ENCODE measurements at places on chromosomes 2 and 18.

- no peak for DNase-seq
Observed at GRCh38 chr18:35050705-35051195, 9.5 kb downstream of the MAPRE2 start.

GRCh38 chr2:37857575-37858399 lies 67.3 kb upstream of the RMDN2 start:
- no peak for DNase-seq

GRCh38 chr2:74507926-74508520 lies 528 bp upstream of the PCGF1 start:
- no peak for DNase-seq

- DNase-seq, result peak; percentile 51
Observed at GRCh38 chr2:213187833-213188532, 36.6 kb upstream of the IKZF2 start.

- no peak for DNase-seq
Observed at GRCh38 chr2:25132299-25132635, 36.1 kb downstream of the POMC start.

DNA sequence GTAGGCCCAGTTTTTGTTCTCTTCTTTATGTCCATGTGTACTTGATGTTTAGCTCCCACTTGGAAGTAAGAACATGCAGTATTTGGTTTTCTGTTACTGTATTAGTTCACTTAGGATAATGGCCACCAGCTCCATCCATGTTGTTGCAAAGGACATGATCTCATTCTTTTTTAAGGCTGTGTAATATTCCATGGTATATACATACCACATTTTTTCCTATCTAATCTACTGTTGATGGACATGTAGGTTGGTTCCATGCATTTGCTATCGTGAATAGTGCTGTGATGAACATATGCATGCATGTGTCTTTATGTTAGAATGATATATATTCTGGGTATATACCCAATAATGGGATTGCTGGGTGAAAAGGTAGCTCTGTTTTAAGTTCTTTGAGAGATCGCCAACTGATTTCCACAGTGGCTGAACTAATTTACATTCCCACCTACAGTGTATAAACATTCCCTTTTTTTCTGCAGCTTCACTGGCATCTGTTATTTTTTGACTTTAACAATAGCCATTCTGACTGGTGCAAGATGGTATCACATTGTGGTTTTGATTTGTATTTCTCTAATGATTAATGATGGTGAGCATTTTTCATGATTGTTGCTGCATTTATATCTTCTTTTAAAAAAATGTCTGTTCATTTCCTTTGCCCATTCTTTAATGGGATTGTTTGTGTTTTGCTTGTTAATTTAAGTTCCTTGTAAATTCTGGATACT lies 22.9 kb downstream of the LTBP1 start:
- no peak for DNase-seq

DNA sequence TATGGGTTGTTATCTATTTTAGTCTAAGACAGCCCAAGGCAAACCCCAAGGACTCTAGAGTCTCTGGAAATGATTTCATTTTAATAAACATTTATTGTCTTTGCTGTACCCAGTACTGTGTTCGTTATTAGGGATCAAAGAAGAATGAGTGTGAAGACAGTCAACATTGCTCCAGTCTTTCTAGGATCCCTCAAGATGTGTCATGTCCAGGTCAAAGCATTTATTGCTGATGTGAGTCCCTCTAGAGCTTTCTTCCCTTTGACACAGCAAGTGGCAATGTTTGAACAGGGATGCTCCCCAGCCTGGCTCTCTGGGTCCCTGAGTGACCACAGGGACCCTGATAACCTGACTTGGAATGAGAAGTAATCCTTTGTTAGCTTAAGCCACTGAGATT lies 123.1 kb upstream of the STK17B start:
- no peak for DNase-seq

GRCh38 chr2:120029672-120030640 lies 17.1 kb downstream of the EPB41L5 start:
- DNase-seq, result no peak

DNA sequence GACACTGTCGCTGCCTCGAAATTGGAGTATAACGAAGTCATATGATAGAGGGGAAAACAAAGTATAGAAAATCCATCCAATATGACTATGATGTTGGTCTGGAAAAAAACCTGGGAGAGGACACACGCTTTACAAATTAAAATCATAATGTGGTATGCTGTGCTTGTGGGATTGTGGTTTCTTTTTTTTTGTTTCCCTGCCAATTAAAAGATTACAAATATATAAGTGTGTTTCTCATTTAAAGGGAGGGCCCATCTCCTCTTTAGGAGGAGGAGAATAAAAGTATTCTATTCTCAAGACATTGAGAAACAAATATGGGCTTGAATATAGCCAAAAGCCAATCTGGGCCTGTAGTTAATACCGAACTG lies 86.6 kb downstream of the EPHA4 start:
- no peak for DNase-seq

DNA sequence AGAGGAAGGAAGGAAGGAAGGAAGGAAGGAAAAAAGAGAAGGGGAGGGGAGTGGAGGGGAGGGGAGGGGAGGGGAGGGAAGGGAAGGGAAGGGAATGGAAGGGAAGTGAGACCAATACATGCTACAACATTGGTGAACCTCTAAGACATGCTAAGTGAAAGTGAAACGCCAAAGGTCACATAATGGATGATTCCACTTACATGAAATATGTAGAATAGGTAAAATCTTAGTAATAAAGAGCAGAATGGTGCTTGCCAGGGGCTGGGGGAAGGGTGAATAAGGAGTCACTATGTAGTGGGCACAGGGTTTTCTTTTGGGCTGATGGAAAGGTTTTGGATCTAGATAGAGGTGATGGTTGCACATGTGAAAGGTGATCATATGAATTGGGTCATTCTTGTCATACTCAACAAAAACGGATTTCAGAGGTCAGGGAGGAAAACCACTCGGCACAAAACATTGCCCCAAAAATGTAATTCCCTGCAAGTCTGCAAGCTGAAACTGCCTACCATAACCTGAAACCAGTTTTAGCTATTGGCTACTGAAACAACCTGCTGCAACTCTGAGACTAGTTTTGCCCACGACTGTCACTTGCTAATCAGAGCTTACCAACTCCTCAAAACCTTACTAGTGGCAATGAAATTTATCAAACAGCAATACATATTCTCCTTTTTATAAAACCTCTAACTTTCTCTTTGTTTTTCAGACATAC lies 59.2 kb downstream of the CCDC141 start:
- DNase-seq, result no peak

GRCh38 chr2:53793261-53793660 lies 6.4 kb downstream of the ERLEC1 start:
- DNase-seq, result no peak

- DNase-seq, result no peak
Observed at GRCh38 chr2:4782647-4783046, 909.5 kb upstream of the SOX11 start.

- no peak for DNase-seq
Observed at GRCh38 chr2:204909791-204910190, 364.5 kb downstream of the PARD3B start.

- no peak for DNase-seq
Observed at GRCh38 chr18:10455726-10456453, 1.5 kb downstream of the APCDD1 start.

GRCh38 chr2:203706403-203706802 lies at the start of gene CD28:
CD28 (plus strand) TSS chr2:203706639; CDS start chr2:203706697, 58 bp downstream.
- DNase-seq, result no peak

DNA sequence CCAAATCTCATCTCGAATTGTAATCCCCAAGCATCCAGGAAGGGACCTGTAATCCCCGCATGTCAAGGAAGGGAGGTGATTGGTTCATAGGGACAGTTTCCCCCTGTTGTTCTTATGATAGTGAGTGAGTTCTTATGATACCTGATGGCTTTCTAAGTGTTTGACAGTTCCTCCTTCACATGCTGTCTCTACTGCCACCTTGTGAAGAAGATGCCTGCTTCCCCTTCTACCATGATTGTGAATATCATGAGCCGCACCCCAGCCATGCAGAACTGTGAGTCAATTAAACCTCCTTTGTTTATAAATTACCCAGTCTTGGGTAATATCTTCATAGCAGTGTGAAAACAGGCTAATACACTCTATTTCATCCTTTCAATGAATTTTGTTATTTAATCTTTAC lies 446.7 kb downstream of the RNF144A start:
- DNase-seq, result no peak

DNA sequence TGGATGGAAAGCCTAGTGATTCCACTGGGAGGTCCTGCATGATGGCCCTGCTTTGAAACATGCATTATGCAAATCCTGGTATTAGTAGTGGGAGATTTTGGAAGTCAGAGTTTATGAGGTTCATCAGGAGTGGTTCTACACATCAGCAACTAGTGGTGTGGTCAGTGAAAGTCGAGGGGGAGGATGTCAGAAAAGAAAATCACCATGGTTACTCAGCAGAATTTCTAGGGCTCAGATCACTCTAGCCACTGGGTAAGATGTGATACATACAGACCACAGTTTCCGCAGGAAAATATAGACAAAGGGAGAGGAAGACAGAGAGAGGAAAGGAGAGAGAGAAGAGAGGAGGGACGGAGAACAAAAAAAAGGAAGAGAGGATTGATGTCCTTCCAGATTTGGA lies 2100.7 kb upstream of the PIK3C3 start:
- no peak for DNase-seq

- DNase-seq, result no peak
Observed at GRCh38 chr18:79129120-79129519, 59.9 kb downstream of the ATP9B start.

- no peak for DNase-seq
Observed at GRCh38 chr2:36044411-36044810, 311.2 kb upstream of the CRIM1 start.

DNA sequence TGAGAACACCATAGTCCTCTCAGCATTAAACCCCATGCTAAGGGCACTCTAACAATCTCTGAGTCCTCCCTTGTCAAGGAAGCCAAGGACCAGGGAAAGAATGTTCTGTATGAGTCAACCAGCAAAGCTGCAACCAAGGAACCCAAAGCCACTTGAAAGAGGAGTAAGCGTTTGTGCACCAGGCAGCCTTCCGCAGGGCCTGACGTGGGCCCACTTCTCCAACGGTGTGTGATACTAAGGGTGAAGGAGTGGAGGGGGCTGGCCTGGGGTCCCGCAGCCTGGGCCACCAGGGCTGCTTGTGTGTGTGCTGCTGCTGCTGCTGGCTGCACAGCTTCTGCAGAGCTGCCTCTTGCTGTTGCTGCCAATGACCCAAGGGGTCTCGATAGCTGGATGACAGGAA lies 30.1 kb upstream of the GALNT14 start:
- no peak for DNase-seq

GRCh38 chr2:220341014-220341413 lies 713.6 kb downstream of the SLC4A3 start:
- no peak for DNase-seq

DNA sequence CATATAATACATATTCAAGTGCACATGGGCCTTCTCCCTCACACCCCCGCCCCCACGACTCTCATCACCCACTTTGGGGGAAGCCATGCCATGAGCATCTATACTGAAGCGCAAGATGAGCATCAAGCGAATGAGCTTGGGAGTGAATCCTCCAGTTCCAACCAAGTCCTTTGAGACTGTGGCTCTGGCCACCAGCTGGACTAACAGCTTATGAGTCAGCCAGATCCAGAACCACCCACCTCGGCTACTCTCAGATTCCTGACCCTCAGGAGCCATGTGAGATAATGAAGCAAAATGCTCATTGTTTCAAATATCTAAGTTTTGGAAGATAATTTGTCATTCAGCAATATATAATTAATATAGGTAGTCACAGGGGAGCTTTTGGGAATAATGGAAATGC lies 22.2 kb upstream of the IL1RL1 start:
- DNase-seq, result no peak

DNA sequence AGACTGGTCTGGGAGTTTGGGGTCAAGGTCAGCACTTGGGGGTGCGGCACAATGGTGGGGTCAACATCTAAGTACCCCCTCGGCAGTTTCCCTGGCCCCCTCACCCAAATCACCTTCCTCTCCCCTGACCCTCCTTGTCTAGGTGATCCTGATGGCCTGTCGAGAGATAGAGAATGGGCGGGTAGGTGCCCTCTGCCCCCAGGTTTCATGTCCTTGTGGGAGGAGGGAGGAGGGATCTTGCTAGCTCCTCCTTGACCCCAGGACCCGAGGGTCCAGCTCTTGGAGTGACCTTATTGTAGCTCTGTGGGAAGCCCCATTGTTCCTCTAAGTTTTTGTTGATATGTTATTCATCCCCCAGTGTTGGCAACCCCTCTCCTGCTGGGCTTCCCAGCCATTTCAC lies 3.6 kb downstream of the PTPN18 start:
- no peak for DNase-seq

GRCh38 chr18:67239826-67240225 lies 276.7 kb downstream of the DSEL start:
- DNase-seq, result no peak

- DNase-seq, result no peak
Observed at GRCh38 chr2:207565736-207566500, 36.2 kb downstream of the CREB1 start.

DNA sequence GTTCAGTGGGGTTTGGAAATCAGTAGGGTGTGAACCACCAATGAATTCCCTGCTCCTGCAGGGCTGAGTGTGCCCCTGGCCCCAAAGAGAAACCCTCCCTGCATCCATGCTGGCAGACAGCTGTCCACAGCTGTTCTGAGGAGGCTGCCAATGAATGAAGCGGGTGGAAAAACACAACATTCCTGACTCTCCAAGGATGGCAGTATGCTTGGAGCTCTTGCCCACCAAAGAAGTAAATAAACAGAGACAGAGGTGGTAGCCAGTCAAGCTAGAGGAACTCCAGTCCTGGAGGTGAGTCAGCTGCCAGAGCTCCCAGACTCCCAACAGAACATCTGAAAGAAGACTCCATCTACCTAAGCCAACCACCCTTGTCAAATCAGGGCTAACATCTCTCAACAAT lies 6.2 kb downstream of the ZBTB7C start:
- no peak for DNase-seq

DNA sequence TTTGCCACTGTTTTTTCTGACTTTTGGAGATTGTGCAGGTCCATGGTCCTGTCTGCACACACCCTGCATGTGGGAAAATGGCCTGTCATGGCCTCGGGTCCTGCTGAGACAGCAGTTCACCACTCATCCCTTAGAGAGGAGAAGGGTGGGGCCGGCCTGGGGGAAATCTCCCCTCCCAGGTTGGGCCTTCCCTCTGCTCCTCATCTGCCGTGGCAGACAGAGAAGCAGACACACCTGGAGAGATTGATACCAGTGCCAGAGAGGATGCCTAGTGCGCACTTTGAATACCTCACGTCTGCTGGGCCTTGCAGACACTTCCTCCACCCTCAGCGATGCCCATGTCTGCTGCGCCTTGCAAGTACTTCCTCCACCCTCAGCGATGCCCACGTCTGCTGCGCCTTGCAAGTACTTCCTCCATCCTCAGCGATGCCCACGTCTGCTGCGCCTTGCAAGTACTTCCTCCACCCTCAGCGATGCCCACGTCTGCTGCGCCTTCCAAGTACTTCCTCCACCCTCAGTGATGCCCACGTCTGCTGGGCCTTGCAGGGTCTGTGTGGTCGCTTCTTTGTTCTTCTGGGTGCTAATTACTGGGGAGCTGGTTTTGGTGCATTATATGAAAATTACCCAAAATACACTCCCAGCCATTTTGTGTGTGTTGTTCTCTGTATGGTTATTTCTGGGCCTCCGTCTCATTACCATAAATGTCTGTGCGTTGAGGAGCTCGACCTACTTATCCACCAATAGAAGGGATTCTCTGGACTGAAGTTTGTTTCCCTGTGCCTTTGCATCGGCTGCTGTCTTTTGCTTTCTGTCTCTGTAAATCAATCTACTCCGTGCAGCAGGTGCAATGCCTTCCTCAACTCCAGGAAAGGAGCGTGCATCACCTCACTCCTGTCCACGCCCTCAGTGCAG lies 186.9 kb upstream of the PXDN start:
- no peak for DNase-seq

Measured in AG04449 (cell line).